ENCODE measurements at places on chromosomes 7 and 10.

DNA sequence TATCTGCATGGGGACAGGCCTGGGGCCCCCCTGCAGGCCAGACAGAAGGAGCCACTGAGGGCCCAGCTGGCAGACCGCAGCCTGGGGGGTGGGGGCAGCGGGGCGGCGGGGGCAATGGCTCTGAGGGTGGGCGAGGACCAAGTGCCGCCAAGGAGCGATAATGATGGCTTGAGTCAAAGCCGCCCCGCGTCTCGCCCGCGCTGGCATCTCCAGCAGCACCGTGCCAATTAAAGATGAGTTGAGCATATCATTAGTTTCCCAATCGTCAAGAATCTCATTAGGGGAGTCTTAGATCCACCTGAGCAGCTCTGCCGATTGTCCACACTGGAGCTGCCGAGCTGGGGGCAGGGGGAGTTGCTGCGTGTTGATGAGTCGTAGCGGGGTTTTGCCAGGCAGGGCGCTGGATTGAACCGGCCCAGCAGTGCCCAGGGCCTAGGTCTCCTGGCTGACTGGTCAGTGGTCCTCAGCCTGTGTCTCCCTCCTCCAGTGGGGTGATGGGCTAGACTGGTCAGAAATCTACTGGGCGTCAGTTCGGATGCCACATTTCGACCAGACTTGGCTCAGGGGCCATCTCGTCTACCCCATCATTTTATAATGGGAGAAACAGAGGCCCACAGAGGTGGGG is 41.0 kb upstream of the PSMG3 start:
- no peak for DNase-seq

GRCh38 chr10:2121929-2122328 is 384.6 kb upstream of the ADARB2 start:
- no peak for DNase-seq

DNA sequence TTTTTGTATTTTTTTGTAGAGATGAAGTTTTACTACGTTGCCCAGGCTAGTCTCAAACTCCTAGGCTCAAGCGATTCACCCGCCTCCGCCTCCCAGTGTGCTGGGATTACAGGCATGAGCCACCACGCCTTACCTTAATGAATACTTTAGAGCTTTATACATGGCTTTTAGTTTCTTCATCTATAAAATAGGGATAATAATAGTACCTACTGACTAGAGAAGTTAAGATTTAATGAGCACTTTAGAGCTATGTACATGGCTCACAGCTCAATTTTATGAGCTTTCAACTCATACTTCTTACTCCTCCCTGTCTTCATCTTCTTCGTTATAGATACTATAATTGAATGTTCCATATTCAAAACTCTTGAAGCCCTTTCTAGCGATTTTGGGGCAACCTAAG is 229.7 kb upstream of the KAT6B start:
- no peak for DNase-seq

- DNase-seq: no peak
These were observed 128.9 kb downstream of the RGS10 start for GRCh38 chr10:119413471-119414080.

GRCh38 chr10:131933696-131934086 is 32.9 kb downstream of the PPP2R2D start:
- no peak for DNase-seq

DNA sequence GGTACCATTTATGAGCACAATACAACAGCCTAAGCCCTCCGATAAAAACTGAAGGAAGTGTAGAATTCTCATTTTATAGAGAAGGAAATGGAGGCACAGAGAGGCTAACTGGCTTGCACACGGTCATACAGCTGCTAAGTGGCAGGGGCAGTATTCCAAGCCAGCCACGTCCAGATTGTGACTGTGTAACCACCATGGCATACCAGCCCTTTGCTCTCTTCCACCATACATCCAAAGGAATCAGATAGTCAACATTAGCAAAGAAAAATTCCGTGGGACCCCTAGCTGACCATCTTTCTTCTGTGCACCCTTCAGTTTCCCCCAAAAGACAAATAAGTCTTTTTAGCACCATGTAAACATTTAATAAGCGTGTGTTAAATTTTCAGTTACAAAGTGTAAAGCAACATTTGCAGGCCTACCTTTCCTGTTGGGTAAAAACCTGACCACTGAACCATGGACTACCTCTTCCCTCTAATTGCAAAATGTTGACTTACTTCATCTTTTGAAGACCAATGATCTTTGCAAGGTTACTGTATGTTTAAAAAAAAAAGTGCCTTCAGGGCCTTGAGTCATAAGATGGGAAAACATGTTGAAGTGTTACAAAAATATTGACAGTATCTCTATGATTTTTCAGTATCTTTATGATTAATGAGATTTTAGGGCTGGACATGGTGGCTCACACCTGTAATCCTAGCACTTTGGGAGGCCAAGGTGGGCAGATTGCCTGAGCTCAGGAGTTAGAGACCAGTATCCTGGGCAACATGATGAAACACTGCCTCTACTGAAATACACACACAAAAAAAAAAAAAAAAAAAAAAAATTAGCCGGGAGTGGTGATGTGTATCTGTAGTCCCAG is 24.3 kb upstream of the PDZD8 start:
- DNase-seq: peak; percentile 70

Data from hematopoietic multipotent progenitor cell treated with erythropoietin and hydrocortisone succinate and interleukin-3 and kit ligand, for 4 days (in vitro differentiated cells).